ENCODE measurements at places on chromosomes 16 and 17. TPM values are rescaled to one million over a fixed set of nuclear protein-coding genes. Genes with fewer than 3 reads are reported as not detected.

TEX14 gene
- total RNA-seq: not detected

- DNase-seq: no peak
Measured at GRCh38 chr17:50769884-50770283, 2.6 kb upstream of the ANKRD40CL start.

DNA sequence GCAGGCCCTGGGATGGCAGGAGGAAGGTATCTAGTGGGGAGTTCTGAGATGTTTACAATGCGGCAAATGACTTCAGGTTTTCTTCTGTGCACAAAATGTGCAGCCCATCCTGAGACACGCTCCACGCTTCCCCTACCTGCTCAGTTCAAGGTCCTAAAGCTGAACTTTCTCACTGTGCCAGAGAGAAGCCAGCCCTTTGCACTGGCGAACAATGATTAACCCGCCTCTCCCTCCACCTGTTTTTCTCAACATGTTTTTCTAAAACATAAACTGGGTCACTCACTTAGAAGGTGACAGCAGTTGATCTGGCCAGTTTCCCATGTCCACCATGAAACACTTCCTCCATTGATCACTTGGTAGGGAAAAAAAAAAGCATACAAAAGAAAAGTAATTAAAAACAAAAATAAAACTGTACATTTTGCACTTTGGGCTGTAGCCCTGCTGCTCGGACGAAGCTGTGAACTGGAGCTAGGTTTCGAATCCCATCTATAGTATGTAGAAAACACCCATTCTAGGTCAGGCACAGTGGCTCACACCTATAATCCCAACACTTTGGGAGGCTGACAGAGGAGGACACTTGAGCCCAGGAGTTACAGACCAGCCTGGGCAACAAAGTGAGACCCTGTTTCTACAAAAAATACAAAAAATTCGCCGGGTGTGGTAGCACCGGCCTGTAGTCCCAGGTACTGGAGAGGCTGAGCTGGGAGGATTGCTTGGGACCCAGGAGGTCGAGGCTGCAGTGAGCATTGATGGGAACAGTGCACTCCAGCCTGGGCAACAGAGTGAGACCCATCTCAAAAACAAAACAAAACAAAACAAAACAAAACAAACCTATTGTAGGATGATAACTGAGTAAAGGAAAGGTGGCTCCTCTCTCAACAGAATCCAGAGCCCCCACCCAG, 6.1 kb upstream of the G6PC1 start:
- no peak for DNase-seq

GRCh38 chr16:70685061-70685937, 554 bp downstream of the MTSS2 start:
- DNase-seq: no peak

- DNase-seq: no peak
Measured at GRCh38 chr17:28773736-28774135, 29.9 kb downstream of the TRAF4 start.

GRCh38 chr17:76452127-76452659, 759 bp downstream of the UBE2O start:
- DNase-seq: no peak

AANAT gene
- total RNA-seq: not detected

USP22 gene
- 148 TPM for total RNA-seq

GRCh38 chr17:44976206-44976605, 8.1 kb upstream of the C1QL1 start:
- no peak for DNase-seq

DNA sequence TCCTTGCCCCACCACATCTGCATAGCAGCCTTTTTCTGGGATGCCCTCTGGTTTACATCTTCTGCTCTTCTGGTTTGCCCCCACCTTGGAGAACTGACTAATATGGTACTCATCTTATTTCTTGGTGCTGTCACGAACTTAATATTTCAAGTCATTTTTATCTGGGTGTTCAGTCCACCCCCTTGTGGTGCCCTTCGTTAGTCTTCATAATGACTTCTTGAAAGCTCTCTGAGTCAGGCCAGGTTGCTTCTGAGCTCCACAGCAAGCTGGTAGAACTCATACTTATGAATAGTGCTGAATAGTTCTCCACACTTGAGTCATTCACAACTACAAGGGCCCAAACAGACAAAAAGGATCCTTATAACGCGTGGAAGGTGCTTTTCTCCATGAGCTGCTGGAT, 35.8 kb upstream of the TEKT3 start:
- no peak for DNase-seq

DNA sequence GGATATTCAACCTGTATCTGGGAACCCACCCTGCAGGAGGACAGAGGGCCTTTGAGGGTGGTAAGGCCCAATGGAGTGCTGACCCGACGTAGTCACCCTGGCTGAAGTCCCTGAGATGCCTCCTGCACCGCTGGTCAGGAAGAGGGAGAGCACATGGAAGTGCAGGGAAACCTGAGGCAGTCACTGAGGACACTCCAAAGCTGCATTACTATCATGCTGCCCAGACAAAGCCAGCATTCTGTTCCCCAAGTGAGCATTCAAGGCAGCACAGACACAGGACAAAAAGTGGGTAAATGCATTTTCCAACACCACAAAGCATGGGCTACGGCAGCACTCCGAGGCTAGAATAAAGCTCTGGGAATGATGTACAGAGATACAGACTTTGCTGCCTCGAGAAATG, 46.8 kb upstream of the BCAR1 start:
- DNase-seq: no peak

ALDOC gene
- 37.3 TPM for total RNA-seq

Data from NCI-H460 (cell line).